Esophagus muscularis mucosa (tissue), 4 donors: ENCODE measurements at places on chromosomes 12 and 14. TPM values are rescaled to one million over a fixed set of nuclear protein-coding genes. Genes with fewer than 3 reads are reported as not detected.
A peak's percentile ranks its signal among the peaks of the same experiment; 100 is the strongest.

CFAP251 gene
- 0.66 TPM for total RNA-seq

MIP gene
- total RNA-seq = not detected

CHST11 gene
- total RNA-seq = 7.9 TPM

GYS2 gene
- total RNA-seq = not detected

DNA sequence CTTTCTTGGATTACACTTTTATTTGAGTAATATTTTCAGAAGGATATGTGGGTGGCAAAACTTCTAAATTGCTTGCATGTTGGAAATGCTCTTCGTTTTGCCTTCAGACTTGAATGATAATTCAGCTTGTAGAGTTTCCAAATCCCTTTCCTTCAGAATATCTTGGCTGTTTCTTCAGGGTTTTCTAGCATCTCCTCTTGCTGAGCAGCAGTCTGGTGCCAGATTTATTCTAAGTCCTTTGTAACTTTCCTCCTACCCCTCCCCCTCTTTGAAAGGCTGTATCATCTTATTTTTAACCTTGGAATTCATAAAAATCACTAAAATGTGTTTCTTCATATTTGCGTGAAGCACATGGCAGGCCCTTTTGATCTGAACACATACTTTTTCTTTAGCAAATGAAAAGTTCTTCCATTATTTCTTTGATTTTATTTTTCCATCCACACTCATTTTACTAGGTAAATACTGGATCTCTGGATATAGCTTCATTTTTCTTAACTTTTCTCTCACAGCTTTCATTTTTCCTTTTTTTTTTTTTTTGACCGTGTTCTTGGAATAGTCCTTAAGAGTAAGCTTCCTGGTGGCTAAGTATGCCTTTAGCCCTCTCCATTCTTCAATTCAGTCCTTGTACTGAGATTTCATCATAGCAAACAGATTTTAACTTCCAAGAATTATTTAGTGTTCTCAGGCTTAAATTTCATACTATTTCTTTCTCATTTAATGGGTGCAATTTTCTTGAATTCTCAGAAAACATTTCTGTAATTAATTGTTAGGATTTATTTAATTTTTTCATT lies 102.0 kb downstream of the SLC38A4 start:
- DNase-seq = no peak
- peaks cover 2% of the 10 kb centered on the region for H3K4me1 ChIP-seq
- no peak overlapping the region for H3K4me3 ChIP-seq
- H3K27ac ChIP-seq = no peak overlapping the region
- no peaks in the 10 kb centered on the region for H3K27me3 ChIP-seq

GRCh38 chr12:27840229-27840999 lies 60.4 kb upstream of the MANSC4 start:
- H3K27ac ChIP-seq = no peak overlapping the region
- H3K4me1 ChIP-seq = no peaks in the 10 kb centered on the region
- no peaks in the 10 kb centered on the region for H3K36me3 ChIP-seq
- DNase-seq = no peak
- no peaks in the 10 kb centered on the region for H3K27me3 ChIP-seq
- no peak overlapping the region for H3K4me3 ChIP-seq

DNA sequence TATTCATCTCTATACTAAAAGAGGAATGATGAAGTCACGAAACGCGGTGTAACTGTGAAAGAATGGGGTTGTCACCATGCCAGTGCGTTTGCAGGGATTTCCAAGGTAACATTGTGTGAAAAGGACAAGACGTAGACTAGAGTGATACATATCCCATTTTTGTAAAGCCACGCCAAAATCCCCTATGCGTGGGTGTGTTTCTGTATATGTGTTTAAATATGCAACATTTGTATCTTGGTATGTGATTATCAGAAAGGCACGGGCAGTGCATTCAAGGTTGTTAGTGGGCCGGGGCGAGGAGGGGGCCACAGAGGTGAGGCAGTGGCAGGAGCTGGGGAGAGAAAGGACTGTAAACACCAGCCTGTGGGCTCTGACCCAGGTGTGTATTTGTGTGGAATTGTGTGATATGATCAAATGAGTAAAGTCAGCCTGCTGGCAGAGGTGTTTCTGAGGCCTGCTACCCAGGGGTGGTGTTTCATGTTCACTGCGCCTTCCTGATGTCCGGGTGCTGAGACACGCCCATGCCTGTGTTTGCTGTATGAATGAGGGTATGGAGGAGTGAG lies 137.8 kb downstream of the ADGRD1 start:
- no peak for DNase-seq
- no peak overlapping the region for H3K4me3 ChIP-seq
- peaks cover 25% of the 10 kb centered on the region for H3K36me3 ChIP-seq
- no peaks in the 10 kb centered on the region for H3K27me3 ChIP-seq
- peaks cover 2% of the 10 kb centered on the region for H3K4me1 ChIP-seq

DNA sequence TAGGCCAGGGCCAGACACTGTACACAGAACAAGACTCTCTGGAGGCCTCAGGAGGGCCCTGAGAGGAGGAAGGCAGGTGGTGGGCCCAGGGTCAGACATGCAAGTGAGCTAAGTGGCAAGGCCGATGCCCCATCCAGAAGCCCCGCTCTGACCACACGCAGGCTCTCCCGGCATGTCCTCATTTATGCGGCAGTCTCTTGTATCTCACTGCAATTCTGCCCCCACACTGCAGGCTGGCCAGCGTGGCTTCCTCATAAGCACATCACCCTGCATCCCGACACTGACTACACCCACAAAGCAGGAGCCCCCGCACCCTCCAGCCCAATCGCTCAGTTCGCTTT lies 17.5 kb downstream of the SSH1 start:
- H3K27ac ChIP-seq = peak overlapping the region; percentile 94
- no peak overlapping the region for H3K4me3 ChIP-seq
- peaks cover 5% of the 10 kb centered on the region for H3K36me3 ChIP-seq
- DNase-seq = no peak

DNA sequence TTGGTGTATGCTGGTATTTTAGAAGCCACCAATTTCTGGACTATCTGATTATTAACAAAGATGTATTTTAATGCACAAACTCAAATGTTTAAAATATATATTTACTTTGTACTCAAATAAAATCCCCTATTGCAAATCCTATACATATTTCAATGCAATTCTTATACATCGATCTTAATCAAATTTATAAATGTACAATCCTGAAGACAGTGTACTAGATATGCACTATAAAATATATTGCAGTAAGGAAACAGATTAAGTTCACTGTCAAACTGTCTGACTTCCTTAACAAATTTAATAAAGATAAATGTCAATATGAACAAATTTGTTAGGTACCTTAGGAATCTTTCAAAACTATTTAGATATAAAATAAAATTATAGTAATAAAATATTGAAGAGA lies 43.9 kb downstream of the FOXA1 start:
- no peak overlapping the region for H3K27ac ChIP-seq
- no peaks in the 10 kb centered on the region for H3K36me3 ChIP-seq
- no peaks in the 10 kb centered on the region for H3K27me3 ChIP-seq
- H3K4me3 ChIP-seq = no peak overlapping the region
- H3K4me1 ChIP-seq = no peaks in the 10 kb centered on the region
- no peak for DNase-seq

DNA sequence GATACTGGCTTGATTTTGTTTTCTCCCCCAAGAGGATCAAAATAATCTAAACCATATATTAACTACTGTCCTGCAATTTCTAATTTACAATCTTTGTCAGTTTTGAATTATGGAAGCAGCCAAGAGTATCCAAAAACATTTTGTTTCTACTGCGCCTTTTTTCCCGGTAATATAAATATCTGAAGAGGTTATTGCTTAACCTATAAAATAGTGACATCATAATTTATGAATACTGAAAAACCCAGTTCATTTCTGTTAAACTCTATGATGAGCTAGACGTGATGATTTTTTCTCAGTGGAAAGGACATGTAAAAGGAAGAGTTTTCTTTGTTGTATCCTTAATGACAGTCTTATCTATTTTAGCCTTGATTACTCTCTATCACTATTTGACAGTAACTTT lies 3.2 kb upstream of the SSPN start:
- no peak overlapping the region for H3K4me3 ChIP-seq
- no peaks in the 10 kb centered on the region for H3K36me3 ChIP-seq
- H3K27me3 ChIP-seq = no peaks in the 10 kb centered on the region
- H3K4me1 ChIP-seq = peaks cover 12% of the 10 kb centered on the region
- H3K27ac ChIP-seq = no peak overlapping the region

- H3K36me3 ChIP-seq = no peaks in the 10 kb centered on the region
- no peak overlapping the region for H3K4me3 ChIP-seq
- no peak overlapping the region for H3K27ac ChIP-seq
- no peaks in the 10 kb centered on the region for H3K4me1 ChIP-seq
- H3K27me3 ChIP-seq = no peaks in the 10 kb centered on the region
Observed at GRCh38 chr12:5733916-5734315, 211.1 kb downstream of the ANO2 start.

DNA sequence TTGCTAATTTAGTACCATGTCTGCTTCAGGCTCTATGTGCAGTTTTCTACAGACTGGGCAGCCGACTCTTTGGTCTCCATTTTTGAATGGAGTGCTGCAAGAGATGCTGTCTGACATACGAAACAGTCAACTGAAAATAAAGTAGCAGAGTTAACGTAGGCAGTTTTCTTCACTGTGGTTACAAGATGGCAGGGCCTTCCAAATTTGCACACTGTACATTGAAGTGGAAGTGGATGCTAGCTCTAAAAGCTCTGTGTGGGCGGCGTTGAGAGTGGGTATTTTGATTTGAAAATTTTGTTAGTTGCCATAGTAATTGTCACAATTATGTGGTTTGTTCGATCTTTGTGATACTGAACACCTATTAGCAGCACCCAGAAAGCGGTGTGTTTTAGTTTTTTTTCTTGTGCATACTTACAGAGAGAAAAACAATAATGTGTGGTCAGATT lies 154.9 kb upstream of the ATP2B1 start:
- H3K36me3 ChIP-seq = no peaks in the 10 kb centered on the region
- no peaks in the 10 kb centered on the region for H3K4me1 ChIP-seq
- no peak overlapping the region for H3K4me3 ChIP-seq
- peak overlapping the region; percentile 60 for H3K27ac ChIP-seq

DNA sequence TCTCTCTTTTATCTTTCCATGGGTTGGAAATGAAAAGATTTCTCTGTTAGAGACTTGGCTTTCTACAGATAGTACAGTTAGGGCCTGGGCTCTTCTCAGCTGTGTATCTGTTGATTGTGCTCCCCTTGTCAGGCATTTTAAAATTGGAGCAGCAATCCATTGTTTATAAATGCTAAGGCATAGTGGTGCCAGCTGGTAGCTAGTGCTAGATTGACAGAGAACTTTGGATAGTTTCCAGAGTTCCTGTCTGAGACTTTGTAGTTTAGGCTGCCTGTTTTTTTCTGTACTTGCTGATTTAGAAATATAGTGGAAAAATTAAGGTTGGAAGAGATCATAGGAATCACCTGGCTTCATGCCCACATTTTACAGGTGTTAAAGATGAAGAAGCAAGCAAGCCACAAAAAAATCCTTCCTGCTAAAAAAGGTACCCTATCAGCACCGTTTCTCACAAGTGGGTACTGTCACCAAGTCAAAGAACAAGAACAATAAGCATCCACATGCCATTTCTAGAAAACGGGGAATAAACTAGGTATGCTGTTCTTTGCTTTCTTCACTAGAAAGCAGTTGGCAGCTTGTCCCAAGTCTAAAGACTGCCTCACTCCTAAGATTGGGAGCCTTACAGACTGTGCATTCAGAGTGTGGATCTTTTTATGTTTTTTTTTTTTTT lies 6.2 kb downstream of the TTLL5 start:
- no peaks in the 10 kb centered on the region for H3K4me1 ChIP-seq
- DNase-seq = no peak
- H3K4me3 ChIP-seq = no peak overlapping the region
- no peaks in the 10 kb centered on the region for H3K27me3 ChIP-seq
- no peak overlapping the region for H3K27ac ChIP-seq

GRCh38 chr12:13546231-13546630 lies 349.7 kb downstream of the EMP1 start:
- no peak overlapping the region for H3K27ac ChIP-seq
- H3K27me3 ChIP-seq = no peaks in the 10 kb centered on the region
